ENCODE measurements at places on chromosomes 1 and 21. TPM values are rescaled to one million over a fixed set of nuclear protein-coding genes. Genes with fewer than 3 reads are reported as not detected.
A peak's percentile ranks its signal among the peaks of the same experiment; 100 is the strongest.

TMEM82 gene
- not detected for total RNA-seq

LPAR3 gene
- total RNA-seq: 1.2 TPM

- no peaks in the 10 kb centered on the region for H3K36me3 ChIP-seq
- no peak overlapping the region for H3K27ac ChIP-seq
- no peak for DNase-seq
These were observed 423.0 kb downstream of the RPS6KC1 start for GRCh38 chr1:213474054-213474453.

DNA sequence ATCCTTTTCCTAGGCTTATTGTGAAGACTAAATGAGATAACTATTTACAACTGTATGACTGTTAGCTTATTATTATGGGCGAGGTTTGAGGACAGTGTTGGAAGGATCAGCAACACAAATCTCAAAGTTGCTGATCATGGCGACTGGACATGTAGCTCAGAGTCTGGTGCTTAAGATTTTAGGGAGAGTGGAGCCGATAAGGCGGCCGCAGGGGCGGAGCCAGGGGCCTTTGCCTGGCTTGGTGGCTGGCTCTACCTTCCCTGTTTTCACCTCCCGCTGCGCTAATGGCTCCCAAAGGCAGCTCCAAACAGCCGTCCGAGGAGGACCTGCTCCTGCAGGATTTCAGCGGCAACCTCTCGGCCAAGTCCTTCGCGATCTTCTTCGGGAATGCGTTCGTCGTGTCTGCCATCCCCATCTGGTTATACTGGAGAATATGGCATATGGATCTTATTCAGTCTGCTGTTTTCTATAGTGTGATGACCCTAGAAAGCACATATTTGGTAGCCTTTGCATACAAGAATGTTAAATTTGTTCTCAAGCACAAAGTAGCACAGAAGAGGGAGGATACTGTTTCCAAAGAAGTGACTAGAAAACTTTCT, 45.5 kb downstream of the GIPC2 start:
- DNase-seq: no peak
- H3K36me3 ChIP-seq: no peaks in the 10 kb centered on the region
- H3K27ac ChIP-seq: no peak overlapping the region
- peaks cover 5% of the 10 kb centered on the region for H3K4me1 ChIP-seq
- H3K27me3 ChIP-seq: peaks cover 2% of the 10 kb centered on the region

- H3K4me3 ChIP-seq: no peak overlapping the region
- no peak overlapping the region for H3K27ac ChIP-seq
- no peaks in the 10 kb centered on the region for H3K27me3 ChIP-seq
- DNase-seq: no peak
These were observed 1.6 kb upstream of the APOBEC4 start for GRCh38 chr1:183654706-183655105.

GRCh38 chr1:162855461-162856150, 5.4 kb downstream of the CCDC190 start:
- DNase-seq: no peak
- no peaks in the 10 kb centered on the region for H3K36me3 ChIP-seq
- no peaks in the 10 kb centered on the region for H3K4me1 ChIP-seq
- no peak overlapping the region for H3K4me3 ChIP-seq
- no peak overlapping the region for H3K27ac ChIP-seq

DNA sequence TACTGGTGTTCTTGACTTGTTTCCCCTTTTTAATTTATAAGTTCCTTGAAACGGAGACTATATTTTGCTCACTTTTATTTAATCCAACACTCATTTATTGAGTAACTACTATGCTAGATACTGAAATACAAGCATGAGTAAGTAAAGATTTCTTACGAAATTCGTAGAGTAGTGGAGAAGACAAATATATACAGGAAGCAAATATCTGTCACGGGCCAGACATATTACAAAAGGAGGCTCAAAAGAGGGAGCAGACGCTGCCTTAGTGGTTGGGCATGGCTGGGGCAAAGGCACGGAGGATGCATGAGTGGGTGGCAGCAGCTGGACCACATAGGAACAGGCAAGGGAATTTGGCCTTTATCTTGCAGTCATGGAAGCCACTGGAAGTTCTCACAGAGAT, 6.8 kb downstream of the NCF2 start:
- DNase-seq: no peak
- H3K27me3 ChIP-seq: no peaks in the 10 kb centered on the region
- H3K36me3 ChIP-seq: no peaks in the 10 kb centered on the region
- no peak overlapping the region for H3K27ac ChIP-seq
- no peak overlapping the region for H3K4me3 ChIP-seq
- peaks cover 17% of the 10 kb centered on the region for H3K4me1 ChIP-seq

DNA sequence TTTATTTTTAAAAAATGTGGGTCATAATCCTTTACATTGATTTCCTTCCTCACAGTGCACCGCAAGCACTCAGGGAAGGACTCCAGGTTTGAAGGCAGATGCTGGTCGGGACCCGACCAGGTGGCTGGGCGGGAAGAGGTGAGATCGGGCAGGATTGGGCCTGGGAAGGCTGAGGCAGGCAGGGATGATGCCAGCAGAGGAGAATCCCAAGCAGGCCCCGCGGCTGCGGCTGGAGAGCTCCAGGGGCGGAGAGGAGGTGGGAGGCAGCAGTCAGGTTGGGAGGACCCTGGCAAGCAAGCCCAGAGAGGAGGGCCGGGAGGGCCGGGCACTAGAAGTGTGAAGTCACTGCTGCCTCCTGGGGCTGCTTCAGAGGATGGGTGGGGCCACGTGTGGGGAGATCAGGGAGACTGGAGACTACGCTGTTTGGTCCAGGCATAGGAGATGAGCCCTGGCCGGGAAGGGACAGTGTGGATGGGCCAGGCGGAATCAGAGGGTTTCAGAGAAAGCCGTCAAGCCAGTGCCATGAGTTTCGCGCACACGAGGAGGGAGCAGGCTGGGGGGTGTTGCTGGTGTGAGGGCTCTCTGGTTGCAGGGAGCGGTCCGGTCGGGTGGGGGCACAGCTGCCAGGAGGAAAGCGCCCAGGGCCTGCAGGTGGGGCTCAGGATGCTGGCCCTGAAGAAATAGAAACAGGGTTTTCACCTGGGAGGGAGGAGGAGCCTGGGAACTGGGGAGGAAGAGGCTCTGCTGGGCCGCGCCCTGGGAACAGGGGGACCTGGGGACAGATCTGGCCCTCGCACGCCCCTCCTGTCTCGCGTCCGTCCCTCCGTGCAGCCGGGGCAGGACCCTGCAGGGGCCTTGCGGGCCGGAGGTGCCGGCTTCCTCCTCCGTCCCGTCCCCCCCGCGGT, 888 bp upstream of the COL18A1 start:
- peaks cover 18% of the 10 kb centered on the region for H3K4me1 ChIP-seq
- H3K4me3 ChIP-seq: peak overlapping the region; percentile 91
- peaks cover 8% of the 10 kb centered on the region for H3K27me3 ChIP-seq
- peaks cover 3% of the 10 kb centered on the region for H3K36me3 ChIP-seq
- DNase-seq: peak; percentile 31

Measured in endothelial cell (in vitro differentiated cells).